HCT116 (cell line): ENCODE measurements at places on chromosomes 11 and 22.

DNA sequence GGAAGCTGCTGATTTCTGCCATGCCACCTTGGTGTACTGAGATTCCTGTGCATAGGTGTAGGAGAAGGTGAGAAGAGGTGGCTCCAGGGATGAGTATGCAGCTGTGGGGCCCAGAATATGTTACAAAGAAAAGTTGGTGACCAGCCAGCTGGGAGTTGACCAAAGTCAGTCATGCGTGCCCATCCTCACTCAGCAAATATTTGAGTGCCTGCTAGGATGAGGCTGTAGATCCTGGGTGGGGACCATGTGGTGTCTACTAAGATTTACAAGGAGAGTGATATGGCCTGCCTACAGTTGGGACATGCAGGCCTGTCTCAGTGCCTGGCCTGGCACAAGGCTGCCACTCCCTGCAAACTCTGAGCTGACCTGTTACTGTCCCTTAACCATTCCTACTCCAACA, 19.4 kb downstream of the RNF185 start:
- no peak for DNase-seq

DNA sequence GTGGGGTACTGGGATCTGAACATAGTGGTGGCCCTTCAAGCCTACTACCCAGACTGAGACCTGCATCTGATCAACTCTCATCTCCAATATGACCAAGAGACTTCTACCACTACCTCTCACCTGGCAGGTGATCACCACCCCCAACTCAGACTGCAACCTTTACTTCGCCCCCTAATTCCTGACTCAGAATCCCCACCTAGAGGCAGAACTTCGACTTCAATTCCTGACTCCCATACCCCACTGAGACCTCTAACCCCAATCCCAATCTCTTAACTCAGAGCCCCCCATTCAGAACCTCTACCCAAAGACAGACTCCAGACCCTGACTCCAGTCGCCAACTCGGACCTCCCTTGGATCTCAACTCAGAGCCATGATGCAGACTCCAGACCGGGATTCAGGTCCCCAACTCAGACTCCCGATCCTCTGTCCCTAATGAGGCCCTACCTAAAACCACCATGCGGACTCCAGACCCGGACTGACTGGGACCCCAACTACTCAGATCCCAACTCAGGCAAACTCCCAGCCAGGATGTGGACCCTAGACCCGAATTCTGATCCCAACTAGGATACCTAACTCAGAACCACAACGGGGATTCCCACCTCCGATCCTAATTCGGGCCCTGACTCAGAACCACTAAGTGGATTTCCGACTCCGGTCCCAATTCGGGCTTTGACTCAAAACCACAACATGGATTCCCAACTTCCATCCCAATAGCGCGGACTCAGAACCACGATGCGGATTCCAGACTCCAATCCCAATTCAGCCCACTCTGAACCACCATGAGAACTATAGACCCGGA, 1.2 kb downstream of the KCNQ1OT1 start:
- DNase-seq: no peak

DNA sequence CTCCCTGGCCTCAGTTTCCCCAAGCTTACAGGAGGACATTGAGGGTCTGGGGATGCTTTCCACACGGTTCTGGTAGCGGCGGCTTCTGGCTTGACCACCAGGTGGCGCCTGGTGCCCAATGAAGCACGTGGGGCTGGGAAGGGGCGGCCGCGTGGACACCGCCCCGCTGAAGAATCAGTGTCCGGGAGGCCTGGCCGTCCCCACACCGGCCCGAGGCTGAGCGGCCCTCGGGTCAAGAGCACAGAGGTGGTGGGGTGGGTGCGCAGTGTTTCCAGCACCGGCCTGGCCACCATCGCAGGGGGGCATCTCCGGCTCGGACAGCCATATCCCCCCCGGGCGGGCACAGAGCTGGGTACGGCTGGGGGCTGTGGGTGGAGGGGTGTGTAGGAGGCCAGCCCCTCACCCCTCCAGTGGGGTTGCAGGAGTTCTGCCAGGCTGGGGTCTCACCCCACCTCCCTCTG, 27.8 kb upstream of the PPARA start:
- peak; percentile 8 for DNase-seq

DNA sequence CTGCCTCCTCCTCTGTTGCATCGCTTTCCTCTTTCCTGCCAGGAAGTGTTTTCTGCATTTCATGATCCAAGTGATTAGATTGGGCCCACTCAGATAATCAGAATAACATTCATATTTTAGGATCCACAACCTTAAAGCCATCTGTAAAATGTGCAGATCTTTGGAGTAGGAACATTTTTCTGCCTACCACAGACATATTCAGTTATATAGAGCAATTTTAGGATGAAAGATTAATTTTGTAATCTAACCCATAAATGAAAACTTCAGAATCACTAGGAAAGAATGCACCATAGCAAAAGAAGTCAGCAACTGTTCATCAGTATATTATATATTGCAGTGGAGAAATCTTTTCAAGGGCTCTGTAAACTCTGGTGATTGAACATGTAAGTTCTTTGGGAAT, 659.9 kb upstream of the LUZP2 start:
- no peak for DNase-seq

GRCh38 chr22:24096758-24097115, 84.5 kb upstream of the SUSD2 start:
- no peak for DNase-seq

- DNase-seq: no peak
Observed at GRCh38 chr11:70247042-70247709, 23.3 kb upstream of the PPFIA1 start.

GRCh38 chr11:60118338-60118737, 29.9 kb downstream of the MS4A2 start:
- no peak for DNase-seq

DNA sequence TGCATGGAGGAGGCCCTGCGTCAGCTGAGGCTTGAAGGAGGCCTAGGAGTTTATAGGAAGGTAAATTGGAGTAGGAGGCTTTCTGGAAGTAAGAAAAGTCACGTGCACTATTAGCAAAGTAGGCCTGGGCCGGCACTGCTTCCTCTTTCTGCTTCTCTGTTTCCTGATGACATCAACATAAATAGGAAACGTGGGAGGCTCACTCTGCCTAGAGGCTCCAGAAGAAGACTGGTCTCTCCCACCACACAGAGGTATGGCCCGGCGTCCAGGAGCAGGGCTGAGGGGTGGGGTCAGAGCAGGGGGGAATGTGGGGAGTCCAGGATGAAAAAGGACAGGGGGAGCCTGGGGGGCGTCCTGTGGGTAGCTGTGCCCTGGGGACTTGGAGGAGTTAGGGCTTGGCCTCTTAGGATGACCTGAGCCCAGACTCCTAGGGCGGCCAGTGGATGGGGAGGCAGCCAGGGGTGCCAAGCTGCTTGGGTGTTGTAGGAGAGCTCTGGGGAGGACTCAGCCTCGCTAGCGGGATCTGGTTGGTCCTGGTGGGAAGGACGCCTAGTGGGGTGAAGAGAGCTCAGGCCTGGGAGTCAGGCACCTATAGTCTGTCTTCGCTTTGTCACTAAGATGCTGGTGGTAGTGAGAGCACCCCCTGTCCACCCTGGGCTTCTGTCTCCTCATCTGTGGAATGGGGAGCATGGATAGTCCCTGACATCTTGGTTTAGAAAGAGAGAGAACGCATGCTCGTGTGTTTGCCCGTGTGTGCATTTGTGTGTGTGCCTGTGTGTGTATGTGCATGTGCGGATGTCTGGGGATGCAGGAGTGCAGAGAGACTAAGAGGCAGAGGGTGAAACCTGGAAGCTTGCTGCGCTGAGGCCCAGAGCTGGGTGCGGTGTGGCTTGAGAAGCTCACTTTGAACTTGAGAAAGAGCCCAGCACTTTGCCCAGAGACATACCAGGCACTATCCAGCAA, at the start of gene CSF2RB:
CSF2RB (plus strand) TSS at position 202 of the 963 bp plus-strand sequence. CDS start 8,580 bp downstream, outside the sequence.
- no peak for DNase-seq

DNA sequence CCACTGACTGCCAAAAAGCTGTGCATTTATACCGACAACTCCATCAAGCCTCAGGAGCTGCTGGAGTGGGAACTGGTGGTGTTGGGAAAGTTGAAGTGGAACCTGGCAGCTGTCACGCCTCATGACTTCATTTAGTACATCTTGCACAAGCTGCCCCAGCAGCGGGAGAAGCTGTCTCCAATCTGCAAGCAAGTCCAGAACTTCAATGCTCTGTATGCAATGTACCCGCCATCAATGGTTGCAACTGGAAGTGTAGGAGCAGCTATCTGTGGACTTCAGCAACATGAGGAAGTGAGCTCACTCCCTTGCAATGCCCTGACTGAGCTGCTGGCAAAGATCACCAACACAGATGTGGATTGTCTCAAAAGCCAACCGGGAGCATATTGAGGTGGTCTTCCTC, at the start of gene SLC22A25:
SLC22A25 (minus strand) TSS at position 67 of the 400 bp plus-strand sequence. CDS start 13,947 bp downstream, outside the sequence.
- no peak for DNase-seq

DNA sequence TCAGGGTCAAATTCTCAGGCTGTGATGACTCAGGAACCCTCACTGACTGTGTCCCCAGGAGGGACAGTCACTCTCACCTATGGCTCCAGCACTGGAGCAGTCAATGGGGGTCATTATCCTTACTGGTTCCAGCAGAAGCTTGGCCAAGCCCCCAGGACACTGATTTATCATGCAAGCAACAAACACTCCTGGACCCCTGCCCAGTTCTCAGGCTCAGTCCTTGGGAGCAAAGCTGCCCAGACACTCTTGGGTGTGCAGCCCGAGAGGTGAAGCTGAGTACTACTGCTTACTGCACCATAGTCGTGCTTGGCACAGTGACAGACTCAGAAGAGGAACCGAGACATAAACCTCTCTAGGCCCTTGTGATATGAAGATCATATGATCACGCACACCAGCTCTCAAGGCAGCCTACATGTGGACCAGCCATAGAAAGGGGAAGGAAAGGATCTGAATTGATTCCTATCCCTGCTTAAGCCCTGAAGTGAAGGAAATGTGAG, 58.2 kb downstream of the ZNF280B start:
- DNase-seq: no peak

GRCh38 chr11:45485070-45485707, 180.2 kb downstream of the CHST1 start:
- peak; percentile 4 for DNase-seq

- no peak for DNase-seq
Observed at GRCh38 chr11:58546841-58547240, 28.8 kb downstream of the LPXN start.

- no peak for DNase-seq
Observed at GRCh38 chr11:8759634-8760033, 77.0 kb downstream of the RPL27A start.

DNA sequence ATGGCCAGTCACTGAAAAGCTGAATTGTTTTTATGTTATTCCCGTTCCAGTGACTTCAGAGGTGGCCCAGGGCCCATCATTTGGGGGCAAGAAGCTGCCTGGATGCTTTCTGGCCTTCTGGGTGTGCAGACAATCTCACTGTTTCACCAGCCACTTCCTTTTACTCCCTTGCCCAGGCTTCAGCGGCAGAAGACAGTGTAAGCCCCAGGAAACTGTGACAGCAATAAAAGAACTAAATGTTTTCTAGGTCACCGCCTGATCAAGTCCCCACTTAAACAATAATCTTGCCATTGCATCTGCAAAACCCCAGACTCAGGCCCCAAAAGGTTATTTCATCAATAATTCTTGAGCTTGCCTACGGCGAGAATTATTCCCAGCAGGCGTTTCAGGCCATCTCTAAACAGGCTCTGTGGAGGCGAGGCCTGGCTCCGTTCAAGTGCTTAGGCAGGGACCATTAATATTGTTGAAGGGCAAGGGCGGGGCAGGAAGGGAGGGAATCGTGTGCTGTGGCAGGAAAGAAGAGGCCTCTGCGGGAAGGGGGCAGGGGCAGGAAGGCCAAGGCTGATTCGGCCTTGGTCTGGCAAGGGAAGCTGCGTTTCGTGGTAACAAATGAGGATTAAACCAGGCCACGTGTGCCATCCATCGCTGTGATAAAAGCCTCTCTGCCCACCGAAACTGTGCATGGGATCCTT, 252.3 kb downstream of the KIRREL3 start:
- DNase-seq: no peak

DNA sequence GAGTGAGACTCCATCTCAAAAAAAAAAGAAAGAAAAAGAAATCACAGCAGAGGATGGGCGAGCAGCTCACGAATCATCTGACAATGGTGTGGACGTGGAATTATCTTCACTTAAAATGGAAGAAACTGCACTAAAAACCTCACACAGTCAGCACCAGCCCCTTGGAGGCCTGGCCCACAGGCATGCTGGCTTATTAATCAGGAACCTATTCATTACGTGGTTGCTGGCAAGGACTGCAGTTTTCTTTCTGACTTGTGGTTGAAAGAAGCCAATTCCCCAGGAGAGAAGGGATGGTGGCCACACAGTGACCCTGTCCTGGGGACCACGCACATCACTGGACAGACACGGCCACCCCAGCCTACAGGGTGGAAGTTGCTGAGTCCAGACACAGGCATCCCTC, 401.1 kb downstream of the CTTN start:
- DNase-seq: no peak

- no peak for DNase-seq
Observed at GRCh38 chr22:24443668-24444067, 16.3 kb downstream of the ADORA2A start.

DNA sequence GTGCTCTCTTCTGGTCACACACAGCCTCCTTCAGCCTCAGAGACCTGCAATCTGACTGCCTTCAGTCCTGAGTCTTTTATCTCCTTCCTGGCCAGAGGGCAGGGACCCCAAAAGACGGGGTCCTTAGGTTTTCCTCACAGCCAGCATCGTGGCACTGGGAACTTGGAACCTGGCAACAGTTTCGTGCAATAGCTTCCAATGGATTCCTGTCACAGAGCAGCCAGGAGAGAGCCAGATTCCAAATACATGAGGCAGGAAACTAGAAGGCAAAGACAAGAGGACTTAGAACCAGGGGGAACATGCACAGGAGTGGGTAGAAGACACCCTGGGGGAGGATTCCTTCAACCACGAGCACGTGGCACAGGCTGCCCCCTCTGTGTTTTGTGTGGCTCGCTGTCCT, 48.6 kb downstream of the C11orf91 start:
- DNase-seq: no peak

- DNase-seq: no peak
Observed at GRCh38 chr11:119366690-119367620, 14.5 kb downstream of the USP2 start.

GRCh38 chr11:79078456-79078855, 362.4 kb downstream of the TENM4 start:
- no peak for DNase-seq

DNA sequence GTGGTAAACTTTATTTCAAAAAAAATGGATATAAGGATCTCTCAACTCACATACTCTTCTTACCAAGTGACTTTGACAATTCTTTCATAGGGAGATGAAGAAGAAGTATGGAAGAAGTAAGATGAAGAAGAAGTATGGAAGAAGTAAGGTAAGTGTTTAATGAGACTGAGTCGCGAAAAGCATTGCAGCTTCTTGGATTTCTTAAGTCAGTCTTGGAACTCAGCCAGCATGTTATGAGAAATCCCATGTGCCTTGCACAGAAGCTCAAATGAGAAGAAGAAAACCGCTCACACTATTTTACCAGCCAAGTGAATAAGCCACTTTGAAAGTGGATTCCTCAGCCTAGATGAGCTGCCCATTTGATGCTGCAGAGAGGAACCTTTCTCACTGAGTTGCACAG, 332.0 kb upstream of the CCDC179 start:
- DNase-seq: no peak

DNA sequence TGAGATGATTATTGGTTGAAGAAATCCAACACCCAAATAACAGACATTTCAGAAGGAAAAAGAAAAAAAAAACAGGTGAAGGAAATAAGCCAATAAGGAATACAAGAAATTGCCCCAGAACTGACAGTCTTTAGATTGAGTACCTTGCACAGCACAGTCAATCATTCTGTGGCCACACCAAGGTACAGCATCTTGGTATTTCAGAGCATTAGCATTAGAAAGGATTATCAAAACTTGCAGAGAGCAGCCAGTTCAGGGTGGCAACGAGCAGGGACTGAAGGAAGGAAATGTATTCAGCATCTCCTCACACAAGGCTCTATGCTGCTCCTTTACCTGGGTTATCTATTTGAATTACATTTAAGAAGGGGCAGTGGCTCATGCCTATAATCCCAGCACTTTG, 2.1 kb downstream of the ADA2 start:
- no peak for DNase-seq

- DNase-seq: peak; percentile 67
Observed at GRCh38 chr11:101862391-101863233, 52.2 kb upstream of the CEP126 start.
